ENCODE measurements at places on chromosomes 1 and 21. TPM values are rescaled to one million over a fixed set of nuclear protein-coding genes. Genes with fewer than 3 reads are reported as not detected.

OPRD1 gene
- total RNA-seq, result not detected

RAB4A gene
- 33.4 TPM for total RNA-seq

PADI3 gene
- not detected for total RNA-seq

IL24 gene
- total RNA-seq, result not detected

S100A7A gene
- total RNA-seq, result not detected

NKAIN1 gene
- not detected for total RNA-seq

STUM gene
- total RNA-seq, result not detected

SPATA1 gene
- total RNA-seq, result 2.4 TPM

DMRTA2 gene
- not detected for total RNA-seq

OR2T35 gene
- total RNA-seq, result not detected

CTNNBIP1 gene
- 9.6 TPM for total RNA-seq

PRCC gene
- 67.8 TPM for total RNA-seq

CR1L gene
- total RNA-seq, result not detected
